ENCODE measurements at places on chromosomes 5 and 9. TPM values are rescaled to one million over a fixed set of nuclear protein-coding genes. Genes with fewer than 3 reads are reported as not detected.

Gene OTP
- not detected for total RNA-seq

Gene RPP25L
- 21.3 TPM for total RNA-seq

Gene TXNDC8
- not detected for total RNA-seq

Gene NUDT12
- total RNA-seq: 1.3 TPM

Gene BAAT
- total RNA-seq: not detected

Gene NUTM2F
- not detected for total RNA-seq

Gene SHB
- total RNA-seq: 1.7 TPM

Gene ACOT12
- not detected for total RNA-seq

Gene GABRA1
- total RNA-seq: not detected

Gene CDX1
- total RNA-seq: not detected

Gene TPM2
- 6.2 TPM for total RNA-seq

Gene SHISAL2B
- not detected for total RNA-seq

Gene ANKRD34B
- total RNA-seq: not detected

Gene MZB1
- 55.2 TPM for total RNA-seq

Gene GPR151
- total RNA-seq: not detected

Gene TSSK1B
- not detected for total RNA-seq

Gene WASHC1
- 14.9 TPM for total RNA-seq

Gene LECT2
- total RNA-seq: not detected

Gene OR13C2
- total RNA-seq: not detected

Gene FAM163B
- total RNA-seq: not detected

Gene RASGEF1C
- not detected for total RNA-seq

Gene IFNB1
- not detected for total RNA-seq

Gene PCDHA6
- total RNA-seq: not detected

Gene INSL6
- total RNA-seq: not detected

Gene ADAMTS16
- total RNA-seq: not detected

Gene CSF1R
- total RNA-seq: 0.87 TPM

Gene LCN1
- not detected for total RNA-seq

Gene CKMT2
- total RNA-seq: not detected

Gene UBE2B
- 143 TPM for total RNA-seq

Gene TMEM167A
- total RNA-seq: 83.7 TPM

Gene SARDH
- total RNA-seq: 2.7 TPM

Gene FIBCD1
- total RNA-seq: not detected

Gene CDH12
- total RNA-seq: not detected

Gene OR1L4
- total RNA-seq: not detected

Gene FCN2
- not detected for total RNA-seq

Gene FOXD4L4
- total RNA-seq: 0.15 TPM

Gene SFXN1
- 256 TPM for total RNA-seq

Gene FOXD4L5
- total RNA-seq: 0.13 TPM

Gene EIF4E1B
- total RNA-seq: not detected

Gene DNLZ
- total RNA-seq: 10.3 TPM

Measured in activated T-helper 17 cell treated with anti-CD3 and anti-CD28 coated beads, Interleukin-2, amount 50 U/mL, for 72 hours (primary cell).